ENCODE measurements at places on chromosomes 16 and 17.

GRCh38 chr17:66399441-66399840, 97.0 kb downstream of the PRKCA start:
- no peak for DNase-seq

- DNase-seq: no peak
These were observed 21.4 kb downstream of the ZC3H18 start for GRCh38 chr16:88591577-88592021.

- DNase-seq: no peak
These were observed 1.7 kb downstream of the CMTM3 start for GRCh38 chr16:66605979-66606751.

DNA sequence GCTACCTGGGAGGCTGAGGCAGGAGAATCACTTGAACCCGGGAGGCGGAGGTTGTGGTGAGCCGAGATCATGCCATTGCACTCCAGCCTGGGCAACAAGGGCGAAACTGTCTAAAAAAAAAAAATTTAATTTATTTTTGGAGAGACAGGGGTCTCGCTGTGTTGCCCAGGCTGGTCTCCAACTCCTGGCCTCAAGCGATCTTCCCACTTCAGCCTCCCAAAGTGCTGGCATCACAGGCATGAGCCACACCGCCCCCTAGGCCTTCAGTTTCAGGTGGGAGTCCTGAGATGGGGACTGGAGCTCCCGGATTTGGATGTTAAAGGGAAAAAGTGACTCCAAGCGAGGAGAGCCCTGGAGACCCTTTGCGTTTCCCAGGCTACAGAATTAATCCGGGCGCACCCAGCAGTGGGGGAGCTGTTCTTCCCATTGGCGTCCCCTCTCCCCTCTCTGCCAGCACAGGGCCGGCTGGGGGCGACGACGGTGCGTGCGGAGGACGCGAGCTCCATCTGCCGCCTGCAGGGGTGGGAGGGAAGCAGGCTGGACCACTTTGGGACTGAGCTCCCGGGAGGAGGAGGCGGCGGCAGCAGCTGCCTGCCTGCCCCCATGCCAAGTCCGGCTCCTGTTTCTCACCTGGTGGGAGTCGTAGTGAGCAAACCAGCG, 49.3 kb upstream of the USP7 start:
- no peak for DNase-seq

- peak; percentile 30 for DNase-seq
These were observed 1.1 kb downstream of the C17orf107 start for GRCh38 chr17:4900231-4901107.

DNA sequence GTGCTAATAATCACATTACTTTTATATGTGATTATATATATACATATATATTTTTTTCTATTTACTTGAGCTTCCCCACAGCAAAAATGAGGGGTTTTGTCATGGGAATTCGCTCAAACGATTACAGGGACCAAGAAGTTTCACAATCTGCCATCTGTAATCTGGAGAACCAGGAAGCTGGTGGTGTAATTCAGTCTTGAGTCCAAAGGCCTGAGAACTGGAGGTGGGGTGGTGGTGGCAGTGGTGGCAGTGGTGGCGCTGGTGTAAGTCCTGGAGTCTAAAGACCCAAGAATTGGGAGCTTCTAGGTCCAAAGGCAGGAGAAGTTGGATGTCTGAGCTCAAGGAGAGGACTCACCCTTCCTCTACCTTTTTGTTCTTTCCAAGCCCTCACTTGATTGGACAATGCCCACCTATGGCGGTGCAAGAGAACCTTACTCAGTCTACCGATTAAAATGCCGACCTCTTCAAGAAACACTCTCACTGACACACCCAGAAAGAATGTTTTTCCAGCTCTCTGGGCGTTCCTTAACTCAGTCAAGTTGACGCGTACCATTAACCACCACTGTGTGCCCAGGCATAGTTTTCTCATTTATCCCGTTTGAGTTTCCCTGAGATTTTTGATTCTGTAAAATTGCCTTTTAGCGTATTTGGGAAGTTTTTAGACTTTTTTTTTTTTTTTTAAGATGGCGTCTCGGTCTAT, 31.9 kb downstream of the POLR2A start:
- no peak for DNase-seq

GRCh38 chr17:58643147-58643546, 48.7 kb downstream of the TEX14 start:
- no peak for DNase-seq

GRCh38 chr16:28326881-28327610, 34.7 kb downstream of the SBK1 start:
- DNase-seq: peak; percentile 57

GRCh38 chr17:50051606-50052005, 4.3 kb upstream of the ITGA3 start:
- no peak for DNase-seq

- no peak for DNase-seq
These were observed 155.9 kb downstream of the NTN1 start for GRCh38 chr17:9177212-9177611.

DNA sequence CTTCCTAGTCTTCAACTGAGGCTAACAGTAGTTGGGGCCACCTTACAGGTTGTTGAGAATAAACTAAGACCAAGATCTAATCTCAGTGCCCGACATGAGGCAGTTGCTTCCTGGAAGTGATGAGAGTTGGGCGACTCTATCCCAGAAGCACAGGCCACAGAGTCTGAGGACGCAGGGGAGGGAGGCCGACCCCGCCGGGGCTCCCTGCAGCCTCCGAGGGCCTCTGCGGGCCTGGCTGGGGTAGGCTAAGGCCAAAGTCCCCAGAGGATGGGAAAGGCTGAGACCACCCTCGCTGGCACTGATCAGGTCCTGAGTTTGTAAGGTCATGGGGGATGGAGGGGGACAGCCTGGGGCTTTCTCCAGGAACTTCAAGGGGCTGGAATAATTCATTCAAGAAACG, 74.0 kb downstream of the ENGASE start:
- no peak for DNase-seq

- DNase-seq: no peak
These were observed 199.9 kb downstream of the MAF start for GRCh38 chr16:79400462-79401149.

All from activated T-cell treated with anti-CD3 and anti-CD28 coated beads for 1 hour (primary cell).